ENCODE measurements at places on chromosomes 6 and 20.

DNA sequence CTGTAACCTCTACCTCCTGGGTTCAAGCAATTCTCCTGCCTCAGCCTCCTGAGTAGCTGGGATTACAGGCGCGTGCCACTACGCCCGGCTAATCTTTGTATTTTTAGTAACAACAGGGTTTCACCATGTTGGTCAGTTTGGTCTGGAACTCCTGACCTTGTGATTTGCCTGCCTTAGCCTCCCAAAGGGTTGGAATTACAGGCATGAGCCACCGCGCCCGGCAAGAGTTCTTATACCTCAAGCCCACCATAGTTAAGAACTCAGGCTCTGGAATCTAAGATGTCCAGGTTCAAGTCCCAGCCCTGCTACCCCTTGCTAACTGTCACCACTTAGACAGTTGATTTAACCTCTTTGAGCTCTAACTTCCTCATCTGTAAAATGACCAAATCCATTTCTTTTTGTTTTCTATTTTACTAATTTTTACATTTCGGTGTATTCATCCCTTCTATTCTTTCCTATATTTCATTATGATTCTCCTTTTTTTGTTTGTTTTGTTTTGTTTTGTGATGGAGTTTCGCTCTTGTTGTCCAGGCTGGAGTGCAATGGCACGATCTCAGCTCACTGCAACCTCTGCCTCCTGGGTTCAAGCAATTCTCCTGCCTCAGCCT lies 104.8 kb upstream of the ZNF217 start:
- DNase-seq = no peak

GRCh38 chr6:113184736-113185135 lies 672.4 kb upstream of the MARCKS start:
- no peak for DNase-seq

- no peak for DNase-seq
These were observed 307.0 kb upstream of the PRDM1 start for GRCh38 chr6:105779110-105779509.

- peak; percentile 36 for DNase-seq
These were observed 68.0 kb downstream of the PLAGL1 start for GRCh38 chr6:143940011-143940597.

DNA sequence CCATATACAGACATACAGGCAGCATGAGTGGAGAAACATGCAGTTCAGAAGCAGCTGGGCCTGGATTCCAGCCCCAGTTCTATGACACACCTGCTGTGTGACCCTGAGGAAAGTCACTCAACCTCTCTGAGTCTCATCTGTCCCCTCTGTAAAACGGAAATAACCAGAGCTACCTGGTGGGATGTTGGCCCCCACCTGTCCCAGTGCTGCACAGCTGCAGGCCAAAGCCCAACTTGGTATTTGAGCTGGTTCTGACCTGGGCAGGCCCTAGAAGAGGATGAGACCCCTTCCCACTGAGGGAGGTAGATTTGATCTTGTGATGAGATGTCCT lies 55.5 kb downstream of the PPP1R16B start:
- DNase-seq = no peak

DNA sequence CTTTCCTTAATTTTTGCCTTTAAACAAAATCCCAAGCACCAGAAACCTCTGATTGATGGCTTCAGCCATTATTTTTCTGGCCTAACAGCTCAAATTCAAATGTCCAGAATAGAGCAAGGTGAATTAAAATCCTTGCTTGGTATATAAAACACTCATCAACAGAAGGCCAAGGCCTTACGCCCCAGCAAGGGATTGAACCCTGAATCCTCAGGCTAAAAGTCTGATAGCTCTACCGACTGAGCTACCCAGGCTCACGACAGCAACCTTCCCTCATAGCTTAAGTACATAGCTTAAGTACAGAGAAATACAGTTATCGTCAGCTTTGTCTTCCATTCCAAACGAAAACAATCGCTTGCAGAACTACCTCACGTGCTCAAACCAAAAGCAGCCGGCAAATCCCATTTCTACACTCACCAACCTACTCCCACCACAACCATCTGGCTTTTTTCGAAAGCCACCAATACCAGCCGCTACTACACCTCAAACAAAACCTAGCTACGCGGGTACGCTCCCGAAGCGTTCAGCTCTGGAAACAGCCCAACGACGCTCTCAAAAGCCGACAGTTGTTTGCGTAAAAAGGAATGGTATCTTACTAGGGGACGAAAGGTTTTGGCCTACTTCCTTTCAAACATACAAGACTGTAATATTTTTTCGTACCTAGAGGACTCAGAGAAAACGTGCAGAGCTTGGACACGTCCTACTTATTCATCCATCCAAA lies 167.5 kb downstream of the GPX5 start:
- DNase-seq = no peak

Measured in CD14-positive monocyte (primary cell).